ENCODE measurements at places on chromosomes 6 and 20. TPM values are rescaled to one million over a fixed set of nuclear protein-coding genes. Genes with fewer than 3 reads are reported as not detected.
A peak's percentile ranks its signal among the peaks of the same experiment; 100 is the strongest.

- no peak for ATAC-seq
Measured at GRCh38 chr6:143325379-143326140, 124.9 kb downstream of the ADAT2 start.

The SIGLEC1 gene
- 0.80 TPM for total RNA-seq

The PPP1R16B gene
- 2.3 TPM for total RNA-seq

GRCh38 chr20:4885877-4886276 lies 115.4 kb downstream of the SLC23A2 start:
- no peak for ATAC-seq

GRCh38 chr6:155260686-155261085 lies 3.1 kb upstream of the CLDN20 start:
- no peak for ATAC-seq

DNA sequence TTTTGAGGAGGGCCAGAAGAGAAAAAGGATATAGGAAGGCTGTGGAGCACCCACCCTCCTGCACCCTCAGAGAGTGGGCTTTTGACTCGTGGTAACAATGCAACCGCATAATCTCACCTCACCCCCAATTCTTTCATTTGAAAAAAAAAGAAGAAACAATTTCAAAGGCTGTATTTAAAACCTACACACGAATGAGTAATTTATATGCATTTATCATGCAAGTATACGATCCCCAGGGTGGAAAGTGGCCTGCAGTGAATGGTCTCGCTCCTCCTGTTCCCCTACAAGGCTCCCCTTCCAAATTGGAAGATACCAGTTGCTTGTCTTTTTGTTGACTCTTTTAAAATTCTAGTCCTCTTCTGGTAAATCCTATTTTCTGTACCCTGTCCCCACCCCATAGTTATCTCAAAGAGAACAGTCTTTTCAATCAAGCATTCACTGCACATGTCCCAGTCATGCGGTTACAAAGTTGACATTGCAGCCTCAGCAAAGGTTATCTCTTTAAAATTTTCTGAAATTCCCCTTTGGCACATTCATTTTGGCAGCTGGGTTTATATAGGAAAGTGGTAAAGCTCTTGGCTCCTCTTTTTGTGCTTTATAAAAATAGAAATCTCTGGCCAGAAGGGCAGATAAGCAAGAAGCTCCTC lies 110.6 kb downstream of the ARID1B start:
- ATAC-seq, result no peak

DNA sequence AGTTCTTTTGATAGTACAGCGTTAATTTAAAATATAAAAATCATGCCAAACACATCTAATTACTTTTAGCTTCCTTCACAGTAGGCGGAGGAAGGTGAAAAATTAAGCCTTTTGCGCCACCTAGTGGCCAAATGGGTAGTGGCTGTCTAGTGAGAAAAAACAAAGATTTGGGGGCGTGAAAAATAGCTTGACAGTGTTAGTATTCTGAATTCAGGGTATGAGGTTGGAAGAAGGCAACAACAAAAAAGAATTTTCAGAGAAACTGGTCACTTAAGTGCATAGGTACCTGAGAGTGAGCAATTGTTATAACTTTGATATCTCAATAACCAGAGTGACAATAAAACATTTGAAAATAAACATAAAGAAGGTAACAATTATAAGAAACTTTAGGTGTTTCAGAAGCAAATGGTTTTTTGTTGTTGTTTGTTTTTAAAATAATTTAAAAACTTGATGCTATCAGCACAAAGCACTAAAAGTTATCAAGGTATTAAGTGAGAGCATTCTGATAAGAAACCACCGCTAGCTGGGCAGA lies 14.3 kb downstream of the PSMB9 start:
- ATAC-seq, result peak; percentile 71

DNA sequence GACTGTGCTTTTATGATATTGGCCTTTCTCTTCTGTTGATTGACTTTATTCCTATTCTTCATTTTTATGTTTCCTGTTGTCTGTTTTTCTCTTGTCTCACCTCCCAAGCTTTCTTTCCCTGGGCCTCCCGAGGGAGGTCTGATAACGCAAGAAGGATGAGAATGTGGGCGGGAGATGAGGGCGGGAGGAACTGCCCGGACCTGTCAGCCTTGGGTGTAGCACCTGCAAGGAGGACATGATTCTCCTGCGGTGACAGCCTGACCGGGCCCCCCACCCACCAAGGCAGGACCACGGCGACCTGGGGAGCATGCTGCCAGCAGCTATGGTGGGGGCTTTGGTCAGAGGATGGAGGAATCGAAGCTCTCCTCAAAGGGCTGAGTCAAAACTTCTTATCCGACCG lies 86.9 kb downstream of the PLEKHG1 start:
- peak; percentile 32 for ATAC-seq

GRCh38 chr20:7346562-7346961 lies 579.1 kb downstream of the BMP2 start:
- ATAC-seq, result peak; percentile 87

DNA sequence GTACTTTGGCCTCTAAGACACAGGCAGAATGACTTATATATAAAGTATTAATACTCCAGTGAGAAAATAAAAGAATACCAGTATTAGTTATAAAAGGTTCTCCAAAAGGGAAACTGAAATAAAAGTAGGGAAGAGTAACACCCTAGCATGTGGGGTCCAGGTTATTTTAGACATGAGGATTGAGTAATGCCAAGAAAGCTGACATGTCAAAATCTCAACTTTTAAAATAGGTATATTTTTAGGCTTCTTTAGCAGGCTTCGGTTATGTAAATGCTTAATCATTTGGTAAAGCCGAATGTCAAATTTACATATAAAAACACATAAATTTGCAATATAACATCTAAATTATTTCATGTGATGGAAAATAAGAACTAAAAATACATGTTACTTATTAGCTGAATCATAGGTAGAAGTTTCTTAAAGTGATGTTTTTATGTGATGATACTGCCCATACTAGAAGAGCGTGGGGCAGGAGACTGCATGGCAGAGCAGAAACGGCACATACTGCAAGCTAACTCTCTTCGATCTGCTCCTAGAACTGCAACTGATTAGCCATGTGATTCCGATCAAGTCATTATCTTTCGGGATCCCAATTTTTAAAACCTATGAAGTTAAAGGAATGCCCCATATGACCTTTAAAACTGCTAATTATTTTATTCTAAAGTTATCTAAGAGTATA lies 129.4 kb upstream of the DST start:
- no peak for ATAC-seq

GRCh38 chr20:20455926-20456325 lies 88.0 kb downstream of the INSM1 start:
- no peak for ATAC-seq

- ATAC-seq, result no peak
Measured at GRCh38 chr6:157531169-157531985, 150.4 kb downstream of the ZDHHC14 start.

- no peak for ATAC-seq
Measured at GRCh38 chr6:20845592-20845991, 311.3 kb downstream of the CDKAL1 start.

The TMEM217 gene
- total RNA-seq, result 0.84 TPM

The DNAH8 gene
- total RNA-seq, result 0.04 TPM

GRCh38 chr6:33459226-33459625 lies 4.8 kb downstream of the ZBTB9 start:
- ATAC-seq, result no peak

The AK9 gene
- 2.1 TPM for total RNA-seq

- no peak for ATAC-seq
Measured at GRCh38 chr20:61556111-61556510, 304.1 kb downstream of the CDH4 start.

The TSHZ2 gene
- 10.3 TPM for total RNA-seq

GRCh38 chr6:90197854-90198496 lies 98.7 kb downstream of the BACH2 start:
- peak; percentile 95 for ATAC-seq

The ETV7 gene
- total RNA-seq, result 2.1 TPM

GRCh38 chr6:109240370-109241084 lies 141.7 kb downstream of the CD164 start:
- ATAC-seq, result no peak

DNA sequence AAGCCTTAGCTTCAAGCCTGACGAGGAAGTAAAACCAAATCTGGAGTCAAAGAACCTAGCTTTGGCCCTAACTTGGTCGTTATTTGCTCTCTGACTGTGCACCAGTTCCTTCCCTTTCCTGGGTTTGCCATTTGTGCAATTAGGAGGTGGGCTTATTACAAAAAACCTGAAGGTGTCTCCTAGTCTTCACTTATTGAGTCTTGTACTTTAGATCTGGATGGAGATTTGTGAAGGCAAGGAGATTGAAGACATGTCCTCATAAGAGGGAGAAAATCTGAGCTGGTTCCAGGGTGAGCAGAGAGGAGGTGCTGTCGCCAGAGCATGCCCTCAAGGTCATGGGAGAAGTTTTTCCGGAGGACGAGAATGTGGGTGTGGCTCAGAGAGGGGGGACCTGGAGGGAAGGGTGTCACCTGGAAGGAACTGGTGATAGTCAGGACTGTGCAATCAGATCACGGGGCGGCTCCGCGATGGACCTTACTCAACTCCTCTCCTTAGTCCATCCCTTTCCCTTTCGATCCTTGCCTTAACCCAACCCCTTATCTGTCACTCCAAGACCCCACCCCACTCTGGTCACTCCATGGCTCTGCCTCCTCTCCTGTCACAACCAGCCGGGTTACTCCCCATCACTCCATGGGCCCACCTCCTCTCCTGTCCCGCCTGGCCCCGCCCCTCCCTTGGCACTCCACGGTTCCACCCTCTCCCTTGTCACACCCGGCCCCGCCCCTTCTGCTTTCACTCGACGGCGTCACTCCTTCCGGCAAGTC lies 588 bp upstream of the ACSS2 start:
- peak; percentile 93 for ATAC-seq

- ATAC-seq, result no peak
Measured at GRCh38 chr6:131693384-131693783, 7.8 kb downstream of the OR2A4 start.

The CD93 gene
- total RNA-seq, result 7.9 TPM

GRCh38 chr20:1625083-1625690 lies 5.4 kb upstream of the SIRPB1 start:
- no peak for ATAC-seq

DNA sequence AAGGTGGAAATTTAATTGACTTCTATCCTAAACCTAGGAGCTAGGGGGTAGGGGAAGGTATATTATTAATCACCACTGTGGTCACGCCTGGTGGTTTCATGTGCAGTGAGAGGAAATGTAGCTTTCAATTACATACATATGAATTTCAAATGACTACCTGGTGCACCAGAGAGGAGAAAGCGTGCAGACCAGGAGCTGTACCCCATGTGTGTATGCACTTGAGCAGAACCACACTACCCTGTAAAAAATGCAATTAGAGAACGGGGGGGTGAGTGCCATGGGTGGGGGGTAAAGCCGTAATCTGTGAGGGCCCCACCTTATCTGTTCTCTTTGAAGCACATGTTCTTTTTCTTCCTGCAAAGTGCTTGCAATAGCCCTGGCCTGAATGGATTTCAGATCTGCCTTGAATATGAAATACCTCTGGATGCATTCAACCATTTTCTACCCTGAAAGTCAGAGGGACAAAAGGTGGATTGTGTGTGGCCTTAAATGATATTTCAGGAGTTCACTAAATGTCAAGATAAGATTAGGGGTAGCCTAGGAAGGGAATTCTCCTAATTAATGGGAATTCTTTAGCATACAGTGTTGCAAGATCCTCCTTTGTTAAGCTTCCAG lies 30.9 kb upstream of the EDN3 start:
- no peak for ATAC-seq

The DAAM2 gene
- total RNA-seq, result 2.3 TPM

GRCh38 chr20:37267667-37268313 lies 6.2 kb upstream of the GHRH start:
- no peak for ATAC-seq

GRCh38 chr6:118787724-118788423 lies 106.1 kb upstream of the ASF1A start:
- no peak for ATAC-seq

GRCh38 chr6:129454488-129454887 lies 255.5 kb downstream of the ARHGAP18 start:
- ATAC-seq, result no peak

DNA sequence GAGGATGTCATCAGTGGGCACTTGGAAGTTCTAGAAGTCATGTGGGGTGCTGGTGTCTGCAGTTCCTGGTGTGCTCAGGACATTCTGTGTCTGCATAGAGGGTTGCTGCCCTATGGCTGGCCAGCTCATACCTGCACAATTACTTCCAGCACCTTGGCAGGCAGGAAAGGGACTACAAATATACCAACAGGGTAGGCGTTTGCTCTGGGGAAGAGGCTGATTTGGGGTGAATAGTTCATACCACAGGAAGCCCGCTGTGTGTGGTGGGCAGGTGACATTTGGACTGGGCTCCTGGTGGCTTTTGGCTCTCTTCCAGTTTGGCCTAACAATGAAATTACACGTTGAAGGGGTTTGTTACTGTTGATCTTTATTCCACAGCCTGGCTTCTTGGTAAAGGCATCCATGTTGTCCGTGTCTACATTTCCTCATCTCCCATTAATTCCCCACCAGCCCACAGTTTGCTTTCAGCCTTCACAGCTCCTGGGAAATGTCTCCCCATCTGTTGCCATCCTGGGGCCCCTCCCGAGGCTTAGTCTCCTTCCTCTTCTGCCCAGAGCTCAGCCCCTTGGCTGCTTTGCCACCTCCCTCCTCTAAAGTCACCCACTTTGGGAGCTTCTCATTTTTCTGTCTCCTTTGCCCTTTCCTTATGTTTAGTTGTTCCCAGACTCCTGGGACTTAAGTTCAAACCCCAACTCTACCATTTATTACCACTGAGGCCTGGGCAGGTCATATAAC lies 88.1 kb downstream of the RSPH3 start:
- peak; percentile 52 for ATAC-seq

All from esophagus mucosa (tissue), 1 donor.